RPMI7951 (cell line): ENCODE measurements at places on chromosomes 13 and 19.

DNA sequence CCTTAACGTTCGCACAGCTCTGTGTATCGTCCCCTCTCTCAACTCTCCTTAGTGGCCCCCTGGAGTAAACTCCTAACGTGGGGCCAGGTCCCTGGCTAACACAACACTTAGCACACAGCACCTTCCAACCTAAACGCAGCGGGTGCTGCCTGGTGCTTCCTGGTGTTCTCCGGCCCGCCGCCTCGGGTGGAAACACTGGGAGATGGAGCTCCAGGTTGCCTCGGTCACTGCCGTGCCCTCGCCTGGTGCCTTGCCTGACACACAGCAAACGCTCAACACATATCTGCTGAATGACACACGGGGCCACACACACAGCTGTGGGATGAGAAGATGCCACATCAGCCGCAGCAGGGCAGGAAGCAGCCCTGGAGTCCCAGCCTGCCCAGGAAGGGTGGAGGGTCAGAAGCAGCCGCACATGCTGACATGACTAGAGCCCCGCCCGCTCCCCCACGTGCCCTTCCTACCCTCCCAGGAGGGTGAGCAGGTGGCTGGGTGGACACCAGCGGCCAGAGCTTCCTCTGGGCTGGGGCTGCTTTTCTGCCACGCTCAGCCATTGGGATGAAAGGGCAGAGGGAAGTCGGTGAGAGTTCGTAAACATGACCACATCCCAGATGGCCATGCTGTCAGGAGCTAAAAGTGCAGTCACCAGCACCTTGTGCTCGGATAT is 6.6 kb downstream of the PEPD start:
- no peak for DNase-seq

GRCh38 chr19:33689868-33690267 is 68.1 kb downstream of the CHST8 start:
- no peak for DNase-seq

DNA sequence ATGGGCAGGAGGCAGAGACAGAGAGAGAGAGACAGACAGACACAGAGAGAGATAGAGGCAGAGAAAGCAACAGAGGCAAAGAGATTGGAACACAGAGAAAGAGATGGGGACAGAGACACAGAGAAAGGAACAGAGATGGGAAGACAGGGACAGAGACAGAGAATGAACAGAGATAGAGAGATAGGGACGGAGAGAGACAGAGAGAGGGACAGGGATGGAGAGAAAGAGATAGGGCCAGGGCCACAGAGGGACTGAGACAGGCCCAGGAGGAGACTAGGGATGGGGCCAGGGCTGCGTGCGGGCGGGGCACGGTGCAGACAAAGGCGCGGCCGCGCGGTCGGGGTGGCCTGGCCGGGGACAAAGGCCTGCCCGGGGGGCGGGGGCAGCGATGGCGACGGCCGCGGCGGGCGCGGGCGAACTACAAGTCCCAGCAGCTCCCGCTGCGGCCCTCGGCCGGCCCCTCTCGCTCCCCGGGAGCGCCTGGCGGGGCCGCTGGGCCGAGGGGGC is at the start of gene ZNF358:
TSS of gene ZNF358 (plus strand) at position 459 of the 507 bp plus-strand sequence. CDS start 3,140 bp downstream, outside the sequence.
- peak; percentile 80 for DNase-seq

- no peak for DNase-seq
These were observed 222.4 kb downstream of the KCTD12 start for GRCh38 chr13:76663592-76664335.

- DNase-seq = no peak
These were observed 49.4 kb downstream of the SERP2 start for GRCh38 chr13:44422755-44423643.

DNA sequence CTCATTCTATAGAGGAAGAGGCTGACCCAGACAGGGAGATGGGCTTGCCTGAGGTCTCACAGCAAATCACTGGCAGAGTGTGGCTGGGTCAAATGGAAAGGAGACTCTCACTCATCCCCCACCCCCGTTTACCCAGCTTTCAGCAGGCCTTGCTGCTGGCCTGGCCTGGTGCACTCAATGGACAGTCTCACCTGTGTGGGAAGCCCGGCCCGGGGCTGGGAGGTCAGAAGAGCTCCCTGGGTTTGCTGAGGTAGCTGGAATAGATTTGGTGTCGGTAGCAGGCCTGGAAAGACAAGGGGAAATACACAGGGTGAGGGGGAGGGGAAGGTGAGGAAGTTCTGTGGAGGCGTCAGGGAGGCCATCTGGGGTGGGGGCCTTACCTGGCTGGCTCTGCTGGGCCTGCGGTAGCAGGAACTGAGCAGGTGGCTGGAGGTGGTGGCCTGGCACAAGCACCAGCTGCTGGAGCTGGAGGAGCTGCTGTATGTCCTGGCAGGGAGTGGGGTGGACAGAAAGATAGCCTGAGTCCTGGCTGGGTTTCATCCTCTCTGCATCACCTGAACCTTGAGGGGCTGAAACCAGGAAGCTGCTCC is 23.5 kb downstream of the ZNF574 start:
- no peak for DNase-seq
